Endothelial cell of umbilical vein (primary cell): ENCODE measurements at places on chromosomes 1 and 21. TPM values are rescaled to one million over a fixed set of nuclear protein-coding genes. Genes with fewer than 3 reads are reported as not detected.

The HPDL gene
- total RNA-seq, result 5.6 and 5.9 TPM in 2 replicates

The DYNLT5 gene
- total RNA-seq, result 4.5 and 12.5 TPM in 2 replicates

The LCE6A gene
- not detected in 2 replicates for total RNA-seq

The DSCAM gene
- total RNA-seq, result not detected in 2 replicates

The MAP10 gene
- total RNA-seq, result 1.9 and 2.0 TPM in 2 replicates
